ENCODE measurements at places on chromosomes 4 and X.

DNA sequence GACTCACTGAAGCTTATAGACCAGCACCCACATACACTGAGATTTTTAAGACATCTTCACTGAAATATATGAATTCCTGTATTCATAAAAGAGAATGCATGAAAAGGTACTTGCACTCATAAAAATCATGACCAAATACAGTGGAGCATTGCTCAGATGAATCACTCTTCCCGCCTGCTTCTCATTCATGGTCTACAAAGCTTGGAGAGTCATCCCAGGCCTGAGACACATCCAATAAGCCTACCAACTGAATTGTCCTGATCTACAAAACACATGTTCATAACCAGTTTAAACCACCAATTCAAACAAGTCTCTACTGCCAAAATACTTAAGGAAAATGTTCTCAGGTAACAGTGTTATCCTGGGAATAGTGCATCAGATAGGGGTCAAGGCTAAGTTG is 38.1 kb downstream of the PROM1 start:
- no peak for DNase-seq

DNA sequence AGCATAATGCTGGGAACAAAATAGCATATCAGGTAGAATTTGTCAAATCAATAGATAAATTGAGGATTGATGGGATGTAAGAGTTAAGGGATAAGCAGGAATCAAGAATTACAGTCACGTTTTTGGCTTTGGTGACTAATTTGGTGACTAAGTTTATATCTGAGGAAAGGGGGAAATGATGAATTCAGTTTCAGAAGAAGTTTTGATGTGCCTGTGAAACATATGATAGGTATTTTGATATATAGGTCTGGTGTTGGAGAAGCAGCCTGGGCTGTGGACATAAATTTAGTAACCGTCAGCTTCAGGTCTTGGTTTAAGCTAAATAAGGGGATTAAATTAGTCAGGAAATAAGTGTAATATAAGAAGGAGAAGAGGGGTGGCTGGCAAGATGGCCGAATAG is 79.0 kb upstream of the EDA2R start:
- no peak for DNase-seq

GRCh38 chr4:155047755-155048154 is 160.7 kb upstream of the NPY2R start:
- DNase-seq: no peak

DNA sequence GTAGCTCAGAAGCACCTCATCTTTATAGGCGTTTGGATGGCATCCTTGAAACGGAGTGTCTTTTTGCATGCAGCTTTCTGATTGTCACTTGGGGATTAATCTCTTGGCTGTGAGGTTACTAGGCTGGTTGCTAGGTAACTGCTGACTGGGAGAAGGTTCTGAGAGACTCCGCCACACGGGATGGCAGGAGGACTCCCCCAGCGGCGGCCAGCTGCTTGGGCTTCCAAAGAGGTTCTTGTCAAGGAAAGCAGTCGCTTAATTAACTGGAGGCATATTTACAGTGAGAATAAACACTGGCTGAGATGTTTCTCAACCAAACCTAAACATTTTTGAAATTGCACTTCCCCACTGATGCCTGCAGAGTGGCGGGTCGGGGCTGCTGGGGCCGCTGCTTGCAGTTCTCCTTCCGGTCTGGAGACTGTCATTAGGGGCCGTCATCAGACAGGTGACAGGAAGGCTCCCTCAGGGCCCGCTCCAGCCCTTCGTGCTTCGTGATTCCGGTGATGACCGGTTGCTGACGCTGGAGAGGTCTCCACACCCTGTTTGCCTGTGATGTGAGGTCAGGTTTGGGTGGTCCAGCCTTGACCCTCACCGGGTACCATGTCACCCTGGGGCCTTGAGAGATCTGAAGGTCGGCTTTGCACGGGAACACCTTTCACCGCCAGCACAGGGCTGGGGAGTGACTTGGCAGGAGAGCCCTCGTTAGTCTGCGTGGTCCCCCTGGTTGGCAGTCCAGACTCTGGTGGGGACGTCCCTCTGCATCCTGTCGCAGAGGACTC is 9.1 kb downstream of the NSG1 start:
- no peak for DNase-seq

DNA sequence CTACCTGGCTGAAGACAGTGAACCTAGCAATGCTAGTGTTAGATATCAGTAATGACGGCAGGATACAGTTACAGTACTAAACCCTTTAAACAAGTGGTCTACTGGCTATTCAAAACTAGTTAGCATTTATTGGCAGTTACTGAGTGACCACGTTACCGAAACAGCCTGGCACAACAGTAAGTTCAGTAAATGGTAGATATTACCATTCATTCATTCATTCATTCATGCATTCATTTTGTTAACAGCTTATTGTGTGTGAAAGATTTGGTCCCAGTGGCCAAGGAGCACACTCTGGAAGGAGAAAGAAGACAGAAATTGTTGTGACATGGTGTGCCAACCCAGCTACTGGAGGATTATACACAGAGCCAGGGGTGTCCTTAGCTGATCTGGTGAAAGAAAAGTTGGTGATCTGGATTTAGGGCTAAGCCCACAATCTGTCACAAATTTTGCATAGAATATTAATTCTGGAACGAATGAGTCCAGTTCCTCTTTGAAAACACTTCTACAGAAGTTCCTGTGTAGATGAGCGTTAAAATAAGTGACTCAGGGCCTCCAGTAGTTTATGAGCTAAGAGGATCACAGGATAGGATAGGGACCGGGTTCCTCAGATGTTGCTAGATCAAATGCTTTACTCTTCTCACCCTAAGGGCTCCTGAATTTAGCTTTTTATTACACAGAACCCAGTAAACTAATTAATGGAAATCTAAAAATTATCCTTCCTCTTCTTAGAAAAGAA is 179.1 kb downstream of the CBR4 start:
- no peak for DNase-seq

- DNase-seq: no peak
Observed at GRCh38 chrX:111410590-111411078, 1.4 kb downstream of the DCX start.

GRCh38 chr4:144902614-144903013 is 195.4 kb downstream of the ANAPC10 start:
- no peak for DNase-seq

- DNase-seq: no peak
Observed at GRCh38 chr4:166277401-166277800, 404.4 kb downstream of the TLL1 start.

GRCh38 chrX:107935200-107935599 is 47.0 kb downstream of the TEX13B start:
- no peak for DNase-seq

GRCh38 chr4:168119890-168120289 is 27.6 kb downstream of the ANXA10 start:
- no peak for DNase-seq

DNA sequence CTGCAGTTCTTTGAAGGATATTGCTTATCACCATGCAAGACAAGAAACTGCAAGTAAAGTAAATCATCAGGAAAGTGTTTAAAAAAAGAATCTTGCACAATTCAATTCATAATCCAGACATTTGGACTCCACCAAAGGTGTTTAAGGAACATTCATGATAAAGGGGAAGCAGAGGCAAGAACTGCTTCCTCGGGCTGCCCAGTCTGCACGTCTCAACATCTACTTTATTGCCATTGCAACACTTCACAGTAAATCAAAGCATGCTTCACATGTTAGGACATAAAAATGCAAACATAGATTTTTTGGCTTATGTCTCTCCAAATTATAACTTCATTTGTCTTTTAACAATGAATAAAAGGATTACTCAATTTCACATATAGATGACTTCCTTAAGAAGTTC is 42.5 kb downstream of the MID1 start:
- no peak for DNase-seq

- DNase-seq: no peak
Observed at GRCh38 chr4:15349531-15349935, 78.3 kb upstream of the C1QTNF7 start.

- no peak for DNase-seq
Observed at GRCh38 chr4:124590480-124590879, 122.1 kb downstream of the ANKRD50 start.

DNA sequence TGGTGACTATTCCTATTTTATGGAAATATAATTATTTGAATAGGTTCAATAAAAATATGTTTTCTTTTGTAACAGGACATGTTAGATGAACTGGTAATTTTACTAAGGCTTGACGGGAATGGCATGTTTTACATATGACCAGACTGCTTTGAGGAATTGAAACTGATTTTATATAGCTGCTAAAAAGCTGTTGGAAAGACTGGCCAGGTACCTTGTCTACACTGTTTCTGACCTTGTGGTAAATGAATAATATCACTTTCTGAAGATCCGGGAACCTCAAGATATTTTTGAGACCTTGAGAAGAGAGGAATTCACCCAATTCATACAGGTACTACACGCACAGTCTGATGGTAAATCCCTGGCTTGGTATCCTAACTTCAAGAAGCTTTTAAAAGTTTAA is 42.1 kb upstream of the USP46 start:
- DNase-seq: no peak

GRCh38 chr4:173165706-173166105 is 2.9 kb upstream of the GALNT7 start:
- no peak for DNase-seq

GRCh38 chrX:49287665-49288064 is 15.8 kb upstream of the GAGE10 start:
- DNase-seq: no peak

DNA sequence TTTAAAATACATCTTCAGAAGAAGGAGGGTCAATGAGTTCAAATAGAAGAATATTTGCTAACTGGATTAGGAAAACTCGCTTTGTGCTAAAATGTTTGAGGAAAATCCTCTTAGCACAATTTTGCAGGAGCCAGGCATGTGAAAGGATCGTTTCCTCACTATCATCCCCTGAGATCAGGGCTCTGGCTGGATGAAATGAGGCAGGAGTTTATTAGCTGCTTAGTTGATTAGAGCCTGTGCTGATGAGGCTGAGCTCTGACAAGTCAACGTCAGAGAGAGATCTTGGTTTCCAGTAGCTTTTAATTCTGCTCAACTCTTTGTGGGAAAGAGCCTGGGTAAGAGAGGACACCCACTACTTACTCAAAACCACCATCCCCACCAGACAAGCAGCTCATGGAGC is 8.0 kb upstream of the DRD5 start:
- no peak for DNase-seq

All from mucosa of gallbladder (tissue), 1 donor.